Esophagus squamous epithelium (tissue), 5 donors: ENCODE measurements at places on chromosomes 3 and 15. TPM values are rescaled to one million over a fixed set of nuclear protein-coding genes. Genes with fewer than 3 reads are reported as not detected.

Gene SMAD6
- total RNA-seq: 1.7 TPM

Gene RBP2
- not detected for total RNA-seq

Gene ANAPC13
- total RNA-seq: 38.7 TPM

Gene SUCLG2
- total RNA-seq: 55.4 TPM

Gene ESYT3
- total RNA-seq: 0.80 TPM

Gene TMEM207
- total RNA-seq: not detected

Gene CISH
- total RNA-seq: 11.1 TPM

Gene LTK
- total RNA-seq: not detected

GRCh38 chr3:116971531-116971930, 262.0 kb downstream of the TUSC7 start:
- DNase-seq: no peak

DNA sequence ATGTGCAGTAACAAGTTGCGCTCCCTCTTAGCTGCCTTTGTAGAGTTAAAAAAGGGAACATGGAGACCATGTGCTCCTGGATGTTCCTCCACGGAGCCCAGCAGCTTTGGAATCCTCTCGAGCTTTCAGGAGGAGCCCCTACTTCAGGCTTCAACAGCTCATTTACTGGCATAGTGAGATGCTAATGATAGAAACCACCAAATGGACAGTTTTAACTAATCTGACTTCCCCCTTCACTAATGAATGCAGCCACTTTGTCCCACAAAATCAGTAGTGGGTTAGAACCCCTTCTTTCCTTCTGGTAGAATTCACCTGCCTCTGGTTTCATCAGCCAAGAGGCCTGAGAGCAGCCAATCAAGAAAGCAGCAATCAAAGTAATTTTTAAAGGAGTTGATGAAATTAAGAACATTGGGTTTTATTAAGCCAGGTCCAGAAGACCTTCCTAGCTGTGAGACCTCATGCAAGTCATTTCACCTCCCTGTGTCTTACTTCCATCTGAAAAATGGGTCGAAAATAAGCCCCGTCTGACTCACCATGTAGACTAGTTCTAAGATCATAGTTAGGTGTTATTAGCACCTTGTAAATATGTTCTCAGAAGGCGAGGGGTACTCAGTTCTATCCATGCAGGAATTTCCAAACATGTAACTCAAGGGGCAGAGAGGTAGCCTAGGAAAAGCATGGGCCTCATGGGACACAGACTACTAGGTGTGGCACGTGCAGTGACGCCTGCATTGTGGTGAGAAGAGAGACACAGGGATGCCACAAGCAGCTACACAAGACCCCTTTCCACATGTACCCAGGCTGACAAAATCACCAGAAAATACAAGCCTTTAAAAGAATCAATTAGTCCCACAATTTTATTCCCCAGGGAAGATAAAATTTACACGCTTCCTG, 179.7 kb upstream of the LPP start:
- DNase-seq: no peak

- no peak for DNase-seq
These were observed 58.4 kb downstream of the NOX5 start for GRCh38 chr15:69072906-69073305.

DNA sequence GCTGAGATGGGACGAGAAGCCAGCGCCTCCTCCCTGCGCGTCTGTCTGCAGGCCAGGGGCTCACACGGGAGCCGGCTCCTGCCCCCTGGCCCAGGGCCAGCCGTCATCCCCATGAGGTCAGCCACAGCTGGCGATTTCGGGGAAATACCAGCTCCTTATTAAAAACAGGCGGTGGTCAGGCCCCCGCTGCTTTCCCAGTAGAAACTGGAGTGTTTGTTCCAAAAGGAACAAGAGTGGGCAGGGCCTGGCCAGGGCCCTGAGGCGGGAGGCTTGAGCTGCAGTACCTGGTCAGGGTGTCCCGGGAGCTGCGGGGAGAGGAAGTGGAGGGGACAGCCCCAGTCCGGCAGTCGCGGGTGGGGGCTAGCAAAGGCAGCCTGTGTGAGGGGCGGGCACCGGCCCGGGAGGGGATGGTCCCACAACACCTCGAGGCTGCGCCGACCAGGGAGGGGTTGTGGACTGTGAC, 17.8 kb downstream of the MYL3 start:
- no peak for DNase-seq

DNA sequence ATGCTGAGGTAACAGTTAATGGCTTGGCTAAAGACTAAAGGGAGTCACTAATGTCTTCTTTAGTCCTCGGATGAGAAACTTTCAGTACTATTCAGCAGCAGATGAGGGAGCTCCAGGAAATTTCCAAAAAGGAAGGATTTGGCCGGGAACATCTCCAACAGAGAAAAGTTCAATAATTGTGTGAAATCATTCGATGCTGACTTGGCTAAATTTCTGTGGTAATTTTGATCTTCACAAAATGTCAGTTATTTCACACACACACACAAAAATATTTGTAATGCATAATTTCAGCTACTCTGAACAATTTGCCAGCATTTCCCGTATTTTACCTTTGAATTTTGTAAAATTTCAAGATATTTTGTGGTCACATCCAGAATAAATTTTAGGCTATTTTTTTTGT, 462.8 kb upstream of the MDFIC2 start:
- no peak for DNase-seq

GRCh38 chr3:63791974-63792373, 27.1 kb upstream of the C3orf49 start:
- DNase-seq: no peak

GRCh38 chr3:174755833-174756829, 103.0 kb upstream of the NAALADL2 start:
- no peak for DNase-seq

- no peak for DNase-seq
These were observed 563.5 kb downstream of the PDCD6IP start for GRCh38 chr3:34361921-34362320.

DNA sequence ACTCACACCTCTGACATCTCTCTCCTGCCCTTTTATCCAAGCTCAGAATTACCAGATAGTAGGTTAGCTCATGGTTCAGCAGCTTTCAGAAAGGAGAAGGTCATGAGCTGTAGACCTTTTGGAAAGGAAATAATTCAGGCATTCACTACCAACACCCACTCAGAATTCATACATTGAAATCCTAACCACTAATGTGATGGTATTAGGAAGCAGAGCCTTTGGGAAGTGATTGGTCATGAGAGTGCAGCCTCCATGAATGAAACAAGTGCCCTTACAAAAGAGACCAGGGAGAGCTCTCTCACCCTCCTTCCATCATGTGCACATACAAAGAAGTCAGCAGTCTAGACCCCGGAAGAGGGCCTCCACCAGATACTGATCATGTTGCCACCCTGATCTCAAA, 315.8 kb upstream of the CCDC54 start:
- DNase-seq: no peak

GRCh38 chr15:62849316-62850106, 193.0 kb upstream of the TPM1 start:
- DNase-seq: no peak

DNA sequence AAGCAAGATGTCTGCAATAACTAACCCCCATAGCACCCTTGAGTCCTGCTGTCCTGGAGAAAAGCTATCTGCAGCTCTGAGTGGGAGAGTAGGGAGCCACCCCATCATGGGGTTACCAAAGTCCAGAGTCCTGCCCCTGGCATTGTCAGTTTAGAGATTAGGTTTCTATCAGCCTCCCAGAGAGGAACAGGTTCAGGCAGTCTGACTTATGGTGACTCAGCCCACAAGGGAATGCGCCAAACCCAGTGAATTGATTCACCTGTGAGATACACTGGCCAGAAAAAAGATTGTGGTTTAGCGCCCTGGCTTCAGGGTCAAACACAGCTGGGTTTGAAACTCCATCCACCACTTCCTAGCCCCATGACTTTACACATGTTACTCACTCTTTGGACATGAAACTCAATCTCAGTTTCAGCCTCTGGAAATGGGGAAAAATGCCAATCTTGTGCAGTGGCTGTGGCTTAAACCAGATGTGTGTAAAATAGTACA, 263.6 kb upstream of the HES1 start:
- DNase-seq: no peak

GRCh38 chr3:183391460-183391859, 37.0 kb downstream of the MCF2L2 start:
- no peak for DNase-seq

GRCh38 chr3:131735544-131735943, 232.8 kb upstream of the MRPL3 start:
- no peak for DNase-seq

GRCh38 chr15:62545467-62546227, 380.6 kb upstream of the C2CD4B start:
- DNase-seq: no peak

GRCh38 chr15:45855210-45855906, 220.5 kb downstream of the SQOR start:
- no peak for DNase-seq

GRCh38 chr15:63465104-63465503, 39.3 kb upstream of the USP3 start:
- DNase-seq: no peak

DNA sequence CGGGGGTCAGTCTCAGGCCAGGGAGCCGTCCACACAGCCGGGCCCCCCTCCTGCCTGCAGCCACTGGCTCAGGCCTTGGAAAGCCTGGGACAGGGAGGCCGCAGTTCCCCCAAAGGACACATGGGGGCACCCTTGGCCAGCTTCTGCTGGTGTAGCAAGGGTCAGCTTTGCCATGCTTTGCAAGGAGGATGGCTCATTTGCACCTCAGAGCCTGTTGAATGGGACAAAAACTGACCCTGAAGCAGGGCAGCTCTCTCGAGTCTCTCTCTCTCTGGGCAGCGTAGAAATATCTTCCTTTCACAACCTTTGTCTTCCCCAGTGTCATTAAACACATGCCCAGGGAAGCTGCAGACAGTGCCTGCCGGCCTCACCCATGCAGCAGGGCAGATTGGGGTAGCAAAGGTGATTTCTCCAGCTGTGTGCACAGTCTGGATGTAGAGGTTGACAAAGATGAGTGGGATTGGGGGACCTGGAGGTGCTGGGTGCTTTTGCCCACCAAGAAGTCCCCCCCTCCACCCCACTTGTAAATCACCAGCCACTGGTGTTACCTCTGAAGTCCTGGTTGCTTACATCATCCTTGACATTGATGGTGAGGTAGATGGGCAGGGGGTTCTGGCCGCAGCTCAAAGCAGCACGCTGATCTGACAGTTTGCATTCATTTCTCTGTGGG, 17.4 kb upstream of the EHD4 start:
- peak; percentile 7 for DNase-seq

DNA sequence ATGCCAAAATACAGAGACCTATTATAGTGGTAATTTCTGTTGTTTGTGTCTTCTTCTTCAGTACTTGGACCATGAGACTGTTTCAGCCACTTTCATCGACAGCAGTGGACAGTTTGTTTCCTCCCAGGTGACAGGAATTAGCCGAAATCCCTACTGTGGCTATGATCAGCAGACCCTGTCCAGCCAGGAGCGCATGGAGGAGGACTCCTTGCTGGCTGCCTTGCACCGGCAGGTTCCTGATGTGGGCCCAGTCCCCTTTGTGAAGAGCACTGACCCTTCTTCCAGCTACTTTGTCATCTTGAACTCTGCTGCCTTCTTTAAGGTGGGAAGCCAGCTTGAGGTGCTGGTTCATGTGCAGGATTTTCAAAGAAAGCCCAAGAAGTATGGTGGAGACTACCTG, 22.2 kb downstream of the NXPE3 start:
- DNase-seq: no peak

DNA sequence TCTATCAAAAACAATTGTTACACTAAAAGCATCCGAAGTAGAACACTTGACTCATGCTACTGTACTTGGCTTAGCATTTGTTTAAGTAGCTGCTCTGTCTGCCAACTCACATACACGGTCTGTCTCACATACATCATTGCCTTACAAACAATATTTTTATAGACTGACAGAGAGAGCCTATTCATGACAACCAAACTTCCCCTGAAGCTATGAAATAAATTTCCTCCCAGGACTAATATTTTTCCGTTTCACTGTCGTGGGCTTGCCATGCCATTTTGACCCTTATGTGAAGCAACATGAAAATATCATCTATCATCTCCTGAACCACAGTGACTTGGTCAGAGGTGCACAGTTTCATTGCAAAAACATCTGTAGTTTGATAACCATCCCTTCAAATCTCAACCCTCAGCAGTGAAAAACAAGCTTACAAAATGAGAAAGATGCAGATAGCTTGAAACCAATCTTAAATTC, 66.5 kb upstream of the PYGO1 start:
- no peak for DNase-seq

- DNase-seq: no peak
These were observed 512.3 kb downstream of the EDEM1 start for GRCh38 chr3:5699811-5700210.

GRCh38 chr3:13240928-13241618, 167.8 kb upstream of the IQSEC1 start:
- DNase-seq: no peak

- no peak for DNase-seq
These were observed 52.4 kb downstream of the PHLDB2 start for GRCh38 chr3:111911446-111911845.

DNA sequence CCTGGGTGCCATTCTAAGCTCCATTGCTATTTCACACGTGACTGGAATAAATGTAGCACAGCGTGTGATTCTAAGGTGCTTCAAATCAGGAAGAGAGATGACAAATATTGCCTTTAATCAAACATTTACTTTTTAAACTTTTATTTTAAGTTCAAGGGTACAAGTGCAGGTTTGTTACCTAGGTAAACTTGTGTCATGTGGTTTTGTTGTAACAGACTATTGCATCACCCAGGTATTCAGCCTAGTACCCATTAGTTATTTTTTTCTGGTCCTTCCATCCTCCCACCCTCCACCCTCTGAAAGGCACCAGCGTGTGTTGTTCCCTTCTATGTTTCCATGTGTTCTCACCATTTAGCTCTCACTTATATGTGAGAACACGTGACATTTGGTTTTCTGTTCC, 510.8 kb downstream of the PLOD2 start:
- no peak for DNase-seq

- DNase-seq: no peak
These were observed 156.8 kb downstream of the LRTM1 start for GRCh38 chr3:54771050-54771449.

- no peak for DNase-seq
These were observed 93.6 kb downstream of the TBC1D2B start for GRCh38 chr15:77983708-77984445.
